Cardiac atrium fibroblast (primary cell): ENCODE measurements at places on chromosomes 5 and 9. TPM values are rescaled to one million over a fixed set of nuclear protein-coding genes. Genes with fewer than 3 reads are reported as not detected.

The SPINK13 gene
- not detected in 2 replicates for total RNA-seq

The PCDHB1 gene
- not detected in 2 replicates for total RNA-seq

The SLC4A9 gene
- total RNA-seq: not detected in 2 replicates

The NNT gene
- 35.4 and 52.7 TPM in 2 replicates for total RNA-seq

The CDH6 gene
- total RNA-seq: 0.18 and 1.9 TPM in 2 replicates

The CDH9 gene
- total RNA-seq: not detected in 2 replicates

The INSL6 gene
- total RNA-seq: not detected in 2 replicates

The OBP2B gene
- total RNA-seq: not detected in 2 replicates

The CREBRF gene
- total RNA-seq: 7.2 and 8.9 TPM in 2 replicates

The PTGER4 gene
- 36.9 and 86.7 TPM in 2 replicates for total RNA-seq

The ANKRA2 gene
- total RNA-seq: 8.1 and 21.1 TPM in 2 replicates

The ADAMTS16 gene
- total RNA-seq: not detected in 2 replicates

The ADGRD2 gene
- not detected in 2 replicates for total RNA-seq

The CCDC127 gene
- total RNA-seq: 4.1 and 6.0 TPM in 2 replicates

The PRR7 gene
- total RNA-seq: 28.3 and 30.3 TPM in 2 replicates

The SCGB3A1 gene
- not detected in 2 replicates for total RNA-seq

The RC3H2 gene
- 26.7 and 34.8 TPM in 2 replicates for total RNA-seq

The CLPTM1L gene
- total RNA-seq: 90.1 and 181 TPM in 2 replicates

The PCDHA12 gene
- total RNA-seq: under 0.01 and 0.16 TPM in 2 replicates

The CCNG1 gene
- total RNA-seq: 152 and 161 TPM in 2 replicates

The FBXO38 gene
- total RNA-seq: 23.8 and 42.4 TPM in 2 replicates

The F2RL1 gene
- total RNA-seq: 24.2 and 35.8 TPM in 2 replicates

The PCDHA11 gene
- total RNA-seq: not detected in 2 replicates

The DND1 gene
- total RNA-seq: not detected in 2 replicates

The ADAMTSL1 gene
- total RNA-seq: 10.0 and 19.0 TPM in 2 replicates

The TEX48 gene
- total RNA-seq: not detected in 2 replicates

The EIF4EBP3 gene
- total RNA-seq: 2.1 and 5.2 TPM in 2 replicates

The FAM153A gene
- total RNA-seq: not detected in 2 replicates

The IL6ST gene
- total RNA-seq: 580 and 1,046 TPM in 2 replicates

The ITK gene
- total RNA-seq: not detected in 2 replicates
